Foreskin fibroblast (primary cell): ENCODE measurements at places on chromosomes 3 and 15.

- DNase-seq, result peak; percentile 21
These were observed 54.3 kb downstream of the RIOX2 start for GRCh38 chr3:97917813-97918536.

- no peak for DNase-seq
These were observed 14.9 kb upstream of the RBSN start for GRCh38 chr3:15113884-15114283.

- DNase-seq, result no peak
These were observed 66.4 kb downstream of the BCHE start for GRCh38 chr3:165770781-165771180.

DNA sequence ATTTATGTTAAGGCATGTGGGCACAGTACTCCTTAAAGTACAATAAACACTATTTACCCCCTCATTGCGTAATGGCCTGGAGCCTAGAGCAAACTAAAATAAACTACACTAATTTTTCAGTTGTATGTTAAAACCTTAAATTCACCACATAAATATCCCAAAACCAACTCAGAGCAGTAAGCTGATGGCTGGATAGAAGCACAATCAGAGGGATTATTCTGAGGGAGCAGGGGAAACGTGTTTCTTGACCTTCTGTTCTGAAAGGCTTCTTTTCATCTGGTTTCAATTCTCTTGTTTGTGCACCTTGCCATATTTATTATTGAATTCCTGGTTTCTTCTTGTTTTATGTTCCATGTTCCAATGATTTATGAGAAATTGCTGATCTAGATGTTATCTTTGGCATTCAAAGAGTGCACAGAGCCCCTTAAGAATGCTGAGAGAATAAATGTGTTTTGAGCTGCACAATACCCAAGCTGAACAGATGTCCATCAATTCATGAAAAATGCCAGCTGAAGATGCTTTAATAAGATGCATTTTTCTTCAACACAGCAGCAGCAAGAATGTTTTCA lies 29.6 kb downstream of the RPL22L1 start:
- DNase-seq, result peak; percentile 61

DNA sequence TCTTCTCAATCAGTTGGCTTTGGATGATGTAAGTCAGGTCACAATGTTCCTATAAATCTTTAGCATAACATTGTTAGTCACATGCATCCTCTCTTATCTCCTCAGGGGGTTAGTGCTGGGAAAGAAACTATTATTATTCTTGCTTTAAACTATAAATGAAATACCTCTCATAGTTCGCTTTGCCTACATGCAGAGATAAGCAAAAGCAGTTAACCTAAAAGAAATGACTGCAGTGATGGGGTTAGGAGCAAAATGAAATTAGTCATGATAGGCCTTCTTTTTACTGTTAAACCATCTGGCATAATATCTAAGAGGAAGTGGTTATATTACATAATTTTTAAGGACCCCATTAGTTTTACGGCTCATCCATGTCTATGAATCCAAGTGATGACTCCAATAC lies 91.7 kb upstream of the IGSF10 start:
- no peak for DNase-seq
